ENCODE measurements at places on chromosomes 5 and 9.

- no peak for DNase-seq
These were observed 174.9 kb upstream of the SPRY4 start for GRCh38 chr5:142499591-142500226.

DNA sequence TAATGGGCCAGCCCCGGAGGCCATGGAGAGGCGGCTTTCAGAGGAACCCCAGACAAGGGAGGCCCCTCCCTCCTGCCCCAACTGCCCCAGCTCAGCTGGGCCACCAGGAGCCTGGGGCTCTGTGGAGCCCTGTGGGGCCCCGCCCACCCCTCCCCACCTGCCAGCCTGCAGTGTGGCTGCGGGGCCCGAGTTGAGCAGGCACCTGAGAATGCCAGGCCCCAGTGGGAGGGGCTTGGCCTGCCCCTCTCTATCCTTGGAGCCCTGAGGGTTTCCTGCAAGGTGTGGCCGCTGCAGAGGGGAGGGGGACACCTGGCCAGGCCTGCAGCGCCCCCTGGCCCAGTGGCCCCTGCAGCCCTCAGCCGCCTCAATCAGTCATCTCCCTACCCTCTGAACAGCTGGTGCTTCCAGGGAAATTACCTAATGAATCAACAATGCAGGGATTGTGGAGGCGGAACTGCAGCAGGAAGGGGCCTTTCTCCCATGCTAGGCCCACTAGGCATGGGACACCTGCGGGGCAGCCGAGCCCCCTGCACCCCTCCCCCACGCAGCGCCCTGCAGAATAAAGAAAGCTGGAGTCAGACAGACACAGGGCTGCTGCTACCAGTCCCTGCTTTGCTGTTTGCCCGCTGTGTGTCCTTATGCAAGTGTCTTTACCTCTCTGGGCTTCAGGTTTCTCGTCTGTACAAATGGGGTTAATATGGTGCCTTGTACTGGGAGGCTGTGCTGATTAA, 48.0 kb downstream of the LMX1B start:
- no peak for DNase-seq

DNA sequence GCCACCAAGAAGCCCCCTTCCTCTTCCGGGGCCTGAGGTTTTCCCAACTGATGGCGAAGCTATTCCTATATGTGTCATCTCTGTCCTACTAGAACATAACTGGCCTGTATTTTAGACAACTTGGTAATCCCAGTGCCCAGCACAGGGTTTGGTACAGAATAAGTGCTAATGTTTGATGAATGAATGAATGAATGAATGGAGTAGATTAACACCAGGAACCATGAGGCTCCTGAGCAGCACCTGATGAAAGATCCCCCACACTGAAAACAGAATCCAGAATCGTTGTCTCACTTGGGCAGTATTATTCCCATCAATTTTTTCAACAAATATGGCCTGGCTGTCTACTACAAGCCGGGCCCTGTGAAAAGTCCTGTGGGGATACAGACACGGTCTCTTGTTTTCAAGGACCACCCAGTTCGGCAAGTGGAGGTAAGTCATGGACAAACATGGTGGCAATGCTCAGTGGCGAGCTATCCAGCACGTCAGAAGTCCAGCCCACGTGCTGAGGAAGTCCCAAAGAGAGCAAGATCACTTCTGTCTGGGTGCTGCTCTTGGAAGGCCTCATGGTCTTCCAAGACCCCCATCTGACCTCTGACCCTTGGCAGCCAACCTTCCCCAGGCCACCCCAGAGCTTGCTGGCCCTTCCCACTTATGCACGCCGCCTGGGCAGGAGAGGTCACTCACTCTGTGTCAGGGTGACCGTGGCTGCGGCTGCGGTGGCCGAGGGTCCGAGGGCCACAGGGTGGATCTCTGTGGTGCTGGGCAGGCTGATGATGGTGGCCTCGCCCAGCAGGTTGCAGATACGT, 1.0 kb downstream of the NAIF1 start:
- no peak for DNase-seq

DNA sequence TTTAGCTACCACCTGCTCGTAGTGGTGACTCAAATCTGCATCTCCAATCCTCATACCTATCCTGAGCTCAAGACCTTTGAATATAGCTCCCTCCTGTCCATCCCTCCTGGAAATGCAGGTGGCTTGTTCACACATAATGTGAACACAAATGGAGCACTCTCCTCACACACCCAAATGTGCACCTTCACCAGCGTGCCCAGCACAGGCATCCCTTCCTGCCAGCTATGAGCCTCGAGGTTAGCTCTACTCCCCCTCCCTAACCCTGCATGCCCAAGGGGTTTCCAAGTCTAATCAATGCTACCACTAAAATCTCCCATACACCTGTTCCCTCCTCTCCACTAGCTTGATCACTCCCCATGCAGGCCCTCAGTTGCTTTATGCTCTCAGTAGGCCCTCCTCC, 2.2 kb upstream of the TGFBI start:
- no peak for DNase-seq

GRCh38 chr5:140298183-140298601, 4.7 kb downstream of the PFDN1 start:
- no peak for DNase-seq

DNA sequence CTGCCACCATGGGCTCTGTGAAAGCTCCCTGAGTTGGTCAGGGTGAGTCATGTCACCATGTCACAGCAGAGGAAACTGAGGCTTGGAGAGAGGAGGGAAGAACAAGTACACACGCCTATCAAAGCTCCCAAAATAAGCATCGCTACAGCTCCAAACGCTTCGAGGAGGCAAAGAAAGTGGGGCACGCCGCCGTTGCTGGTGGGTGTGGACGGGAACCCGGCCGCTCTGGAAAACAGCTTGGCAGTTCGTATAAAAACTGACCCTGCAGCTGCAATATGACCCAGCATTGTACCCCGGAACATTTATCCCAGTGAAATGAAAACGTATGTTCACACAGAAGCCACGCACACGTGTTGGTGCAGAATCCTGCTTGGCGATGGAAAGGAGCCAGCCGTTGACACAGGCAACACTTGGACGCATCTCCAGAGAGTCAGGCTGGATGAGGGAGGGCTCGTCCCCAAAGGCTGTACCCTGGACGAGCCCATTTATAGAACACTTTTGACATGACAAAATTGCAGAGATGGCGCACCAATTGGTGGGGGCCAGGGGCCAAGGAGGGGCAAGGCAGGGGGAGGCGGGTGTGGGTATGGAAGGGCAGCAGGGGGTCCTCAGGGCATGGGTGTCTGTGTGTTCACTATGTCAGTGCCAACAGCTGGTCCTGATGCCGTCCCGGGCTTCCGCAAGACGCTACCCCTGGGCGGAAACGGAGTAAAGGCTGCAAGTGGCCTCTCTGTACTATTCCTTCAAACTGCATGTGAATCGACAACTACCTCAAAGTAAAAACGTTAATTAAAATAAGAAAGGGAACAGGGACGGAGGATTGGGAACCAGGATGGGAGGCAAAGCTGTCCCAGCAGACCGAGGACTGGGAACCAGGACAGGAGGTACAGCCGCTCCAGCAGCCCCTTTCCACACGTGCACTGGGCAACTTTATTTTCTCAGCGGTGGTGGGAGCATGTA, 173.0 kb downstream of the OLFM1 start:
- no peak for DNase-seq

- DNase-seq: no peak
These were observed 106.0 kb downstream of the SMIM23 start for GRCh38 chr5:171891595-171891994.

DNA sequence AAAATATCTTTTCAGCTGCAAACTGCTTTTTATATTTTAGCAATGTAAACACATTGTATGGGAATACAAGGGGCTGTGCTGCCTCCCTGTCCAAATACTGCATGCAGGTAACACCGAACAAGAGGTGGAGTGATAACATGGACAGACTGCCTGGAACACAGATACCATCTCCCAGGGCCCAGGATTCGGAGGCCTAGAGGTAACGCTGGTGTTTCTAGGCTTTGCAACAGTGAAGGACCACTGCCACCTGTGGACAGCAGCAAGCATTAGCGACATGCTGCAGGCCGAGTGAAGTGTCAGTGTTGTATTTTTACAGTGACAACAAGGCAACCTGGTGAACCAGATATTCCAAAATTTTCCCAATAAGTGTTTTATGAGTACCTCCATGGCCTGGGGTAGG, 379.1 kb downstream of the DMRT2 start:
- DNase-seq: no peak
